ENCODE measurements at places on chromosomes 12 and 14.

DNA sequence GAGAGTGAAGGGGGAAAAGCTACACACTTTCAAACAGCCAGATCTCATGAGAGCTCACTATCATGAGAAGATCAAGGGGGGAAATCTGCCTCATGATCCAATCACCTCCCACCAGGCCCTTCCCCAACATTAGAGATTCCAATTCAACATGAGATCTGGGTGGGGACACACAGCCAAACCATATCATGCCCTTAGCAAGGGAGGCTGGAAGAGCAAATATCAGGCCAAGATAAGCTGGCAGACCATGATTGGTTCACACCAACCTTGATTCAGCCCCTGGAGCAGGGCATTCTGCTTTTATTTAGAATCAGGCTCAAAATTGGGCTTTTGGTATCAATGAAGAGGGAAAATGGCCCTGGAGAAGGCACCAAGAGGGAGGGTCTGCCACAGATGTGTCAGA, 137.4 kb downstream of the PRKCH start:
- no peak overlapping the region for H3K4me3 ChIP-seq
- H3K36me3 ChIP-seq = peaks cover 29% of the 10 kb centered on the region
- H3K4me1 ChIP-seq = peaks cover 34% of the 10 kb centered on the region
- H3K27me3 ChIP-seq = no peaks in the 10 kb centered on the region
- DNase-seq = no peak

DNA sequence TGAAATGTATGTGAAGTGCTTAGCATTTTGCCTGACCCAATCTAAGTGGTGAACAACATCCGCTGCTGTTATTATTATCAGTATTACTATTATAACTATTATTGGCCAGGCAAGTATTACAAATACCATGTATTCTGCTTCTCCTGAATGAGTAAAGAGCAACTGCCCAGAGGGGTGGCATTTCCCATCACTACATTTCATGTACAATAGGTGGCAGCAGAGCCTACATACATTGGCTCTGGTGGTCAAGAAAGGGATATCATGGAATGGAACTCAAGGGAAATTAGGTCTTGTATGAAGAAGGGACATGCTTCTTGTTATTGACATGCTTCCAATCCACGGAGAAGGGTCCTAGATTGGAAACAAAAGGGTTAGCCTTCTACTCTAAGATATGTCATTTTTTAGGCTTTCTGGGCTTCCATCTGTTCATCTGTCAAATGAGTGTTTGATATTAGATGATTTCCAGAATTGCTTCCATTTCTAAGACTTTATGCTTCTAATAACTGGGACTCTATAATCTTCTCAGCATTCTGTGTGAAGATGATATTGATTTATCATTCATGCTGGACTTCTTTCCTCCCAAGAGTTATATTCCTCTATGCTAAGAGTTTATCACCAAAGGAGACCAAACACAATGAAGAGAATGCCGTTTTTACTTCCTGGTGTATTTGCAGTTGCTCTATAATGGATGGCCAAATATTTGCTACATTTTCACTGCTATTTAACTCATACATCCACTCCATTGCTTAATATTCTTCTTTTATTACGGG, 239.1 kb downstream of the SSPN start:
- H3K36me3 ChIP-seq = no peaks in the 10 kb centered on the region
- no peak overlapping the region for H3K27ac ChIP-seq
- H3K4me1 ChIP-seq = no peaks in the 10 kb centered on the region
- H3K4me3 ChIP-seq = no peak overlapping the region
- DNase-seq = peak; percentile 69

GRCh38 chr12:49832836-49833421, 4.7 kb upstream of the NCKAP5L start:
- no peaks in the 10 kb centered on the region for H3K36me3 ChIP-seq
- no peak overlapping the region for H3K4me3 ChIP-seq
- DNase-seq = no peak
- H3K4me1 ChIP-seq = peaks cover 7% of the 10 kb centered on the region

DNA sequence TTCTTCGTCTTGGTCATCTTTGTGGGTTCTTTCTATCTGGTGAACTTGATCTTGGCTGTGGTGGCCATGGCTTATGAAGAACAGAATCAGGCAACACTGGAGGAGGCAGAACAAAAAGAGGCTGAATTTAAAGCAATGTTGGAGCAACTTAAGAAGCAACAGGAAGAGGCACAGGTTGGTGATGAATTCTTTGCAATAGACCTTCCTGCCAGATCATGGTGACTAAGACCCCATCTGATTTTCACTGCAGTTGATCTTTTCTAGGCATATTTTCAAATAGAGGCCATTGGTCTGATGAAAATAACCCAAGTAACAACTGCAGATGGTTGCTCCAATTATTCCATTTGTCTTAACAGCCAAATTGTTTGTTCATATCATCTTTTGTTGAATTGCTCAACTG, 114.4 kb downstream of the SCN8A start:
- H3K4me3 ChIP-seq = no peak overlapping the region
- H3K36me3 ChIP-seq = peaks cover 12% of the 10 kb centered on the region
- H3K27me3 ChIP-seq = no peaks in the 10 kb centered on the region
- peaks cover 16% of the 10 kb centered on the region for H3K4me1 ChIP-seq
- H3K27ac ChIP-seq = peak overlapping the region; percentile 2
- peak; percentile 53 for DNase-seq

GRCh38 chr12:16553457-16553856, 52.5 kb downstream of the LMO3 start:
- no peak overlapping the region for H3K27ac ChIP-seq
- no peaks in the 10 kb centered on the region for H3K36me3 ChIP-seq
- no peaks in the 10 kb centered on the region for H3K4me1 ChIP-seq
- H3K27me3 ChIP-seq = no peaks in the 10 kb centered on the region
- no peak overlapping the region for H3K4me3 ChIP-seq
- no peak for DNase-seq
